CD4-positive, alpha-beta T cell treated with Interleukin-4 for 1 hour (primary cell): ENCODE measurements at places on chromosomes 11 and 22.
A peak's percentile ranks its signal among the peaks of the same experiment; 100 is the strongest.

- peak; percentile 56 for DNase-seq
Measured at GRCh38 chr22:38316364-38317121, 690 bp downstream of the CSNK1E start.

DNA sequence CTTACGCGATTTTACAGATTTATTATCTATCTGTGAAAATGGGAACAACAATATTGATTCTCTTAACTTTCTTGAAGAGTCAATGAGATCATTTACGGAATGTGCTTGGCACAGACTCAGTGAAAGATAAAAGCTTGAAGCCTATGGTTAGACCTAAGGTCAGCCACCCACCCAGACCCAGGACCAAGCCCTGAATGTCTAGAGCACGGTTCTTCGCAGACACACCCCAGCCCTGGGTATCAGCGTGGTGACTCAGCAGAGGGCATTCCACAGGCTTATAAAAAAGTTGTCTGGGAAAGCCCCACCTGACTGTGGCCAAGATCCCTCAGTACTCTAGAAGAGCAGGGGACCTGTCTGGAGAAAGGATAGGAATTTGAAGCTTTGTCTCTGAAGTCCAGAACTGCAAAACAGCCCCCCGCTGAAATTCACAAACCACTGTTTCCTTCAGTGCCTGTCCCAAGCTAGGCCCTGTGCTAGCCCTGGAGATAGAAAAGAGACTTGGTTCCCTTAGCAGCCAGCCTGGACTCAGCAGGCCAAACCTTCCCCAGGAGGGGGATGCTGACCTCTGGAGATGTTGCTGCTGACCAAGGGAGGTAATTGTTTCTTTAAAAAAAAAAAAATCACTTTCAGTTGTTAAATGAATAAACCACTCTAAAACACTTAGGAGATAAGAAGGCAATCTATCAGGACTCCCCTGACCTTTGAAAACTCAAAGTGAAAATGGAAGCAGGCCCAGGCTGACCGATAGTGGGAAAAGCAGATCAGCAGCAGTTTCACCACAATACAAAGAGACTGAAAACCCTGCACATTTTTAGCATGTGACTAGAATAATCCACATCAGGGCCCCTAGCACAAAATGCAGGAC, 114.0 kb downstream of the ABTB2 start:
- DNase-seq, result no peak

GRCh38 chr11:87351676-87352075, 313.9 kb downstream of the TMEM135 start:
- DNase-seq, result no peak

- no peak for DNase-seq
Measured at GRCh38 chr22:42752230-42752746, 31.6 kb upstream of the A4GALT start.

DNA sequence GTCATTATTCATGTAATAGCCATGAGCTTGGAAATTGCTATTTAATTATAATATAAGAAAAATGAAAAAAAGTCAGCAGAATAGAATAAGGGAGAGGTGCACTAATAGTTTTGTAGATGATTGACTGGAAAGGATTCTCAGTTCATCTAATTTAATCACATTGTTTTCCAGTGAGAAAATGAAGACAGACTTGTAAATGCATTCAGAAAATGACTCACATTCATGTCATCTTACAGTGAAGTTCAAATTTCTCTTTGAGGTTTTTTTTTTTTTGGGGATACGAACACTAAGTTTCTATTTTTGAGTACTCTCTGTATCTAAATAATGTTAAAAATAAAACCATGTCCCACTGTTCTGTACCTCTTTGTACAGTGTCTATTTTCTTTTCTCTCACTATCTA, 18.5 kb upstream of the OR4A16 start:
- DNase-seq, result no peak

- DNase-seq, result no peak
Measured at GRCh38 chr22:20203552-20204201, 52.8 kb upstream of the CCDC188 start.

GRCh38 chr11:1654388-1655167, 25.0 kb downstream of the KRTAP5-5 start:
- DNase-seq, result no peak

GRCh38 chr11:126495281-126496220, 140.1 kb downstream of the ST3GAL4 start:
- DNase-seq, result no peak

DNA sequence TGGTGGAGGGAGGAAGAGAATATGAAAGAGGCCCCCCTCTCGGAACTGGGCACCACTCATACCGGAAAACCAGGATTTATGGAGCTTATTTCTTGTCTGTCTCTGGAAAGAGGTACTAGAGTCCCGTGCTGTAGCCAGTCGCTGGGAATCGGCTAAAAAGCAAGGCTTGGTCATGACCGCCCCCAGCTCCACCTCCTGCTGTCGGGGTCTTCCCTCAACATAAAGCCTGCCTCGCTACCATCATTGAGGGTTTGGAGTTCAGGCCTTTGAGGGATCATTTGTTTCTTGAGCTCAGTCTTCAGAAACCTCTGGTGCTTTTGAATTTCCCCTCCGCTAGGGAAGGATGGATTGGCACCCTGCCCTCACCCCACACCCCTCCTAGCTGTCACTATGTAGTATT, 97.1 kb downstream of the TSPAN18 start:
- no peak for DNase-seq

GRCh38 chr22:35991168-35991567, 37.5 kb downstream of the RBFOX2 start:
- DNase-seq, result no peak

- DNase-seq, result no peak
Measured at GRCh38 chr22:26735019-26735409, 77.6 kb downstream of the MIAT start.

GRCh38 chr11:134580610-134580975, 168.6 kb upstream of the B3GAT1 start:
- no peak for DNase-seq

- DNase-seq, result no peak
Measured at GRCh38 chr11:45755281-45755859, 49.6 kb upstream of the SLC35C1 start.

DNA sequence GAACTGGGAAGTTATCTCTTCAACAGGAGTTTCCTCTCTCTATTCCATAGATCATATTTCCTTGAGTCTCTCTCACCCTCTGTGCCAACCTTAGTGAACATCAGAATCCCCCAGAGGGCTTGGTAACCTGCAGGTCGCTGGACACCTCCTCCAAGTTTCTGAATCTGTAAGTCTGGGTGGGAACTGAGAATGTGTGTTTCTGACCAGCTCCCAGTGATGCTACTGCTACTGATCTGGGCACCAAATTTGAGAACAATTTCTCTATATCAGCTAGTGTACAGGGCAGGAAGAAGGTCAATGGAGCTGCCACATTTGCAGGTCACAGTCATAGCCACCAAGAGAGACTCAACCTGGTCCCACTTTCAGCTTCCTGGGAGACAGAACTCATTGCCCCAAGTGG, 62.9 kb downstream of the RCN1 start:
- no peak for DNase-seq

- DNase-seq, result no peak
Measured at GRCh38 chr11:122521626-122522025, 133.9 kb upstream of the UBASH3B start.

- no peak for DNase-seq
Measured at GRCh38 chr11:17985517-17985916, 27.3 kb downstream of the SERGEF start.
